Stimulated activated CD4-positive, alpha-beta T cell treated with anti-CD3 and anti-CD28 coated beads, Interleukin-4, amount 100 ng/mL, for 48 hours (primary cell): ENCODE measurements at places on chromosomes 5 and 9.

DNA sequence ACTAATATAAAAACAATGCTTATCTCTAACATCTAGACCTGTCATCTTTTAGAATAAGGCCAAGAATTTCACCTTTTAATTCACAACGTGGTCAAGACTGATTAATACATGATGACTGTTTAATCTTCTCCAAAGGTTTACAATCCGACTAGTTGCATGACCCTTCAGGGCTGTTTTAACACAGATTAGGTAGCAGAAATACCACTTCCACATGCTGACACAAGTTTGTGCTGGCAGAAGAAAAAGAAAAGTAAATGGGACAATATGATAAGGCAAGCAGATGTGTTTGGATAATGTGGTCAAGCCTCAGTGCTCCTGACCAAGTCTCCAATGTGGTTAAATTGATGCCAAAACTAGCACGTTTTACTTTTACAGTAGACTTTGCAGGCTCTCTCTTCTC is 31.1 kb downstream of the SEMA6A start:
- DNase-seq: no peak

GRCh38 chr9:135989157-135989556 is 28.0 kb upstream of the UBAC1 start:
- DNase-seq: no peak

- DNase-seq: no peak
These were observed 519 bp downstream of the ZER1 start for GRCh38 chr9:128771094-128771721.

- DNase-seq: no peak
These were observed 1.7 kb downstream of the PALM2AKAP2 start for GRCh38 chr9:109781541-109782197.

DNA sequence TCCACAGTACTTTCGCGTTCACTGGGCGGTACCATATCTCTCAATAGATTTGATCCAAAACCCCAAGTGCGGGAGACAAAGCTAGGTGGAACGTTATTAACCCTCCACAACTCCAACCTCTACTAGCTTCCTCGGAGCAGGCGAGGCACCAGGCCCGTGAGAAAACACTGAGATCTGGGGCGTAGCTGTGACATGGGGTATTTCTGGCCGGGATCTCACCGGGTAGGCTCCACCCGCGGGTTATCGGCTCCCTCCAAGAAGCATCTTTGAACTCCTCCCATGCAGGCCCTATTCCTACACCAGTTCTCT is 350 bp upstream of the SLC25A46 start:
- DNase-seq: no peak

DNA sequence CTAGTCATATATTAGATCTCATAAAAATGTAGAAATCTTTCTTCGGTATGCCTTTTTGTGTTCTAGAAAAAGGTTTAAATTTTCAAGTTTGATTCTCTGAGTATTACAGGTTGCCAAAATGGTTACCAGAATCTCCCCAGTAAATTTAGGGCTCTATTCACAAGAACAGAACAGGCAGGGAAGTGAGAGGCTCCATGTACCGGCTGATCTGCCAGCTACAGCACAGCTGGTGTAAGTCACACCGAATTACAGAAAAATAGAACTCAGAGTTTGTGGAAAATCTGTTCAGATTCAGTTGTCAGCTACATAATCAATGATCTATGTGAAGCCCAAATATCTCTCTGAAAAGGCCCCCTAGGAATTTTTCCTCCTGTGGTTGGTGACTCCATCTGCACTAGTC is 10.5 kb downstream of the FAM81B start:
- DNase-seq: no peak

DNA sequence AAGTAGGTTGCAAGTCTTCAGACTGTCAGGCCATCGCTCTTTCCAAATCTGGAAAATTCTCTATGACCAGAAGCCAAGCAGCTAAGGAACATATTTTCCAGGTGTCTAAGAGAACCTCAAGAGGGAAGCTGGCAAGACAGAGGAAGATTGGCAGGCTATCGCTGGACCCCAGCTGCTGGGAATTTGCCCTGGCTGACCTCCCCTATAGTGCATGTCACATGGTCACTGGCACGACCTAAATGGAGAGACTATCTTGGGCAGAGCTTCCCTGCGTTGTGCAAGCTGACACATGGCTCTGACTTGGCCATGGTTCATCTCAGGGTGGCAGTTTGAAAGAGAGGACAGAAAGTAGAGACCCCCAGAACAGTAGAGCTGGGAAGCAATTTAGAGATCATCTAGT is 104.9 kb upstream of the ZNF618 start:
- DNase-seq: no peak

DNA sequence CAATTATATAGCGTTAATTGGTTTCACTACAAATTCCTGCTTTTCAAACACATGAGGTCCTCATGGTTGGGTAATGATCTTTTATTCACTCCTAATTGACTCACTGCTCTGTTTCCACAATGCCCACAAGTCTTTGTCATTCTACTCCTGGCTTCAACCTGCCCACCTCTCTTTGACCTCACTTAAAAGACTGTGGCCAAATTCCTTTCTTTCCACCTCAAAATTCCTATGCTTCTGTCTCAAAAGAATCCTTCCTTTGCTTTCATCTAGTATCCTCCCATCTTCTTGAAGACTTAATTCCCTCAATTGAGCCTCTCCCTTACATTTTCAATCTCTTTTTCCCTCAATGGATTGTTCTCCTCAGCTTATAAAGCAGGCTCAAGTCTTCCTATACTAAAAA is 4.9 kb downstream of the APBA1 start:
- no peak for DNase-seq

- DNase-seq: no peak
These were observed 101.1 kb upstream of the NR4A3 start for GRCh38 chr9:99720455-99721050.

DNA sequence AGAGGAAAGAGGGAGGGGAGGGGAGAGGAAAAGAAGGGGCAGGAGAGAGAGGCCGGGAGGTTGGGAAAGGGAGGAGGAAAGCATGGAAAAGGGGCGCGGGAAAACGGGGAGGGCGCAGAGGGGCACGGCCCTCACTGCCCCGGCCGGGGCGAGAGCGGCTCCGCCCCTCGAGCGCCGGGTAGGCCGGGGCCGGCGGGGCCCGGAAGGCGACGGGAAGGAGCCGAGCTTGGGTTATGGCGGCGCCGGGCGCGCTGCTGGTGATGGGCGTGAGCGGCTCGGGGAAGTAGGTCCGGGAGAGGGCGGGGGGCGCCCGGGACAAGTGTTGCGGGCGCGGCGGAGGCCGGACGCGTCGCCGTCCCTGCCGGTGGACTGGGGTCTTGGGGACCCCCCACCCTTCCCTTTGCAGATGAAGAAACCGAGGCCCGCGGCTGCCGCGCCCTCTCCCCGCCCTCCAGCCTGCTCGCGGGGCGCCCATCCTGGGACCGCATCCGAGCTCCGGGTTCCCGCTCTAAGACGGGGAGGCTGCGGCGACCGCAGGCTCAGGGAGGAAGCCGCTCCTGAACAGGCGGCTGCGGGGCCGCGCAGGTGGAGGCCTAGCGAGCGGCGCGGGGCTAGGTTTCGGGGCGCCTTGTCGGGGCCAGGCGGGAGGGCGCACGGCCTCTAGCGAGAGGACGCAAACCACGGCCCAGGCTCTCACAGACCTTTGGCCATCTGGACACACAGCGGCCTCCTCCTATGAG is at the start of gene IDNK:
Gene IDNK, plus strand, starts transcription at position 205 of the 740 bp plus-strand sequence. Its CDS starts 29 bp downstream, at position 234.
- peak; percentile 30 for DNase-seq

- DNase-seq: no peak
These were observed 299.1 kb upstream of the TYRP1 start for GRCh38 chr9:12394105-12394504.

DNA sequence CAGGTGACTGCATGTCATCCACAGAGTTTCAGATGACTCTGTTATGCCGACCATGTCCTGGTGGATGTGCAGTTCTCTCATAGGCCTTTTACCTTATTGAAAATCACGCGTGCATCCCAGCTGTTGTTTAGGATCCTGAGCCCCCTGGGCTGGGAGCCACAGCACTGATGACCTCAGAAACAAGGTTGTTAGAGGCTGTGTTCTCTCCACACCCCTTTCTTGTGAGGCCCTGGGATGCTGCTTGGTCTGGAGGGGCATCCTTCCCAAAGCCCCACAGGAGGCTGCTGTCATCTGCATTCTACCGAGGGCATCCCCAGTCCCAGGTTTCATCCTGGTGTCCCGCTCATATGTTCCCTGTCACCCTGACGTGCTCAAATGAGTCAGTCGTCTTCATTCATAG is 76.5 kb upstream of the IRX4 start:
- no peak for DNase-seq

GRCh38 chr5:1202026-1202797 is 817 bp downstream of the SLC6A19 start:
- no peak for DNase-seq

GRCh38 chr5:68419637-68420452 is 204.3 kb downstream of the PIK3R1 start:
- DNase-seq: no peak

GRCh38 chr5:60066502-60066901 is 173.0 kb upstream of the PDE4D start:
- no peak for DNase-seq
